ENCODE measurements at places on chromosomes 16 and 17. TPM values are rescaled to one million over a fixed set of nuclear protein-coding genes. Genes with fewer than 3 reads are reported as not detected.

The MPV17L gene
- total RNA-seq, result 10.7 TPM

The WNT9B gene
- 1.5 TPM for total RNA-seq

The RBBP6 gene
- 86.3 TPM for total RNA-seq

The ABCC12 gene
- not detected for total RNA-seq

The RHBDL3 gene
- total RNA-seq, result 0.37 TPM

The DPEP3 gene
- not detected for total RNA-seq

The CLEC18B gene
- total RNA-seq, result 0.65 TPM

The TBC1D3E gene
- total RNA-seq, result not detected

- DNase-seq, result no peak
Observed at GRCh38 chr17:63458478-63458877, 12.4 kb upstream of the CYB561 start.

DNA sequence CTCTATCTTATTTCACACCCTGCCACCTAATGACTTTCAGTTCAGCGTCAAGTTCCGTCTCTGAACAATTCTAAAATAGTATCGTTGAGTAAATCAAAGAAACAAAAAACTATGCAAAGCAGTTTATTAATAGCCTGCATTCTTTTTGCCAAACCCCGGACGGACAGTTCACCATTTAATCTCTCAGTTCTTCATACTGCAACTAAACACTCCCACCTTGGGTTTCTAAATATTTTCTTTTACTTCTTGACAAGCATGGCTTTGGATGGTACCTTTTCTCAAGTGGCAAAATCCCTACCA, 1.2 kb downstream of the MYH11 start:
- no peak for DNase-seq

- DNase-seq, result no peak
Observed at GRCh38 chr17:10172241-10172741, 26.1 kb downstream of the GAS7 start.

DNA sequence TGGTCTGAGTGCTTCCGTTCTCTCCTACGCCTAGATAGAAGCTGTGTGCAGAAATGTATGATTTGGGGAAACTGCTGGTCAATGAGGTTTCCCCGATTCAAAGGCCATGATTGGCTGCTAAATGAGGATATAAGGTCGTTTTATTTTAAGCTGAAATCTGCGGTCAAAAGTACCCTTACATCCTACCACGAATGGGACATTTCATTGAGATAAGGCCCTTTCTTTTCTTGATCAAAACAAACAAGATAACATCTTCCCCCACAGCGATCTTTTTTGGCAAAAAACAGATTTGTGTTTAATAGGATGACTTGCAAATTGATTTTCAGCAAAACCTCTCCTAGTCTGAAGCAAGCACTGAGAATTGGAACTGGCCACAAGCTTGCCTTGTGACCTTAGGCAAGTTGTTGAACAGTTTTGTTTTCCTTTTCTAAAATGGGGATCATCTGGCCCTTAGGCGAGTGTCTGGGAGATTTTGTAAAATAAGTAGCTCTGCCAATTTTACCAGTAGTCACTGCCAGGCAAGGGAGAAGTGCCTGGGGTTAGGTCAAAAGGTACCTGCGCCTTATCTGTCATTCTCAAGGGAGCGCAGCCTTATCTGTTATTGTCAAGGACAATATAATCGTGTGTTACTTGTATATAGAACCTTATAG, 635 bp downstream of the SCPEP1 start:
- DNase-seq, result no peak

- DNase-seq, result no peak
Observed at GRCh38 chr17:915538-916201, 63.9 kb downstream of the NXN start.

GRCh38 chr16:19808061-19808641, 76.5 kb downstream of the GPRC5B start:
- no peak for DNase-seq

- DNase-seq, result no peak
Observed at GRCh38 chr16:56625943-56626654, 518 bp downstream of the MT1E start.

DNA sequence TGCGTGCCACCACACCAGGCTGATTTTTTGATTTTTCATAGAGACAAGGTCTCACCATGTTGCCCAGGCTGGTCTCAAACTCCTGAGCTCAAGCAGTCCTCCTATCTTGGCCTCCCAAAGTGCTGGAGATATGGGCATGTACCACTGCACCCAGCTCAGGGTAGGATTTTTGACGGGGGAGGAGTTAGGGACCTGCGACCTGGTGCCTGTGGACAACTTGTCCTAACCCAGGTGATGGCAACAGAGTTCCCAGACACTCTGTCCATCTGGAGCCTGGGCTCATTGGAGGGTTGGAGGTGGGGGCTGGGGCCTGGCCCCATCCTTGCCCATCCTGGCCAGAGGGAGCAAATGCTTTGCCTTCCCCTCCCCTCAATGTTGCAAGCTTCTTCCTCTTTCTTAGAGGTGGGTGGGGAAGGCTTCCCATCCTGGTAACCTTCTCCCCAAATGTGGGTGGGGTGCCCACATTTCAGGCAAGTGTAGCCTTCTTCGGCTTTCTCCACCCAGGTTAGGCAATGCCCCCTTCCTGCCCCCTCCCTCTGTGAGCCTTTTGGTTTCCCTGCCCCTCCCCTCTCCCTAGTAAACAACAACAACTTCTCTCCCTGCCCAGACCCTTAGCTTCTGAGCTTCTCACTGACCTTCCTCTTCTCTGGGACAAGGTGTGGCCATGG, 24.9 kb downstream of the RARA start:
- DNase-seq, result no peak

GRCh38 chr17:74949455-74950115, 13.9 kb downstream of the OTOP3 start:
- no peak for DNase-seq

- no peak for DNase-seq
Observed at GRCh38 chr16:1537138-1537577, 3.7 kb downstream of the TMEM204 start.

GRCh38 chr16:9372934-9373890, 281.8 kb downstream of the HAPSTR1 start:
- no peak for DNase-seq

GRCh38 chr16:76386784-76387183, 109.6 kb downstream of the CNTNAP4 start:
- no peak for DNase-seq

DNA sequence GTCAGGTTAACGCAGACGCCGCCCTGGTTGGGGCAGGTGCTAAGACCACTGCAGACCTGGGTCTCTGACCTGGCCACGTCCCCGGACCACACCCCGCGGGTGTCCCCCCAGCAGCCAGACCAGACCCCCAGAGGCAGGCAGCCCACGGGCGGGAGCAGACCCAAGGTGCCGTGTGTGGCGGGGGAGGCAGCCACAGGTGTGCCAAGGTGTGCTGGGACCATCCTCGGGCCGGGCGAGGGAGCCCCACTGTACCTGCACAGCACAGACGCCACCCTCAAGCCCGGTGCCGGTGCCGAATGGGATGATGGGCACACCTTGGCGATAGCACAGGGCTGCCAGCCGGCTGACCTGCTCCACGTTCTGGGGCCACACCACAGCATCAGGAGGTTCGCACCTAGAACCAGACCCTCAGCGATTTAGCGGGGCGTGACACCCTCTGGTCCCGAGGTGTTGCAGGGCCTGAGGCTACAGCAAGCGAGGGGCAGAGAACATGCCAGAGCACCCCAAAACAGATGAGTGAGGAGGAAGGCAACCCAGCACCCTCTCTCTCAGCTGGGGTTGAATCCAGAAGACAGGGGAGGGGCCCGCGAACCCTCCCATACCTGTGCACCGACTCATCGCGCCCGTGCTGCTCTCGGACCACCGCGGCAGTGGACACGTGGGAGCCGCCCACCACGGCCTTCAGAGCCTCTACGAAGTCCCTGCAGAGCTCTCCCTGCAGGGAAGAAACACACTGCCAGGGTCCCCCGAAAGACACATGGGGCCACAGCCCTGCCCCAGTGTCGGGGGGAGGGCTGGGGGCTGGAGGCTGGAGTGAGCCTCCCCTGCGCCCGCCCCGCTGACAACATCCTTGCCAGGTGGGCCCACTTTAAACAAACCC, 1.4 kb downstream of the LDHD start:
- DNase-seq, result no peak

DNA sequence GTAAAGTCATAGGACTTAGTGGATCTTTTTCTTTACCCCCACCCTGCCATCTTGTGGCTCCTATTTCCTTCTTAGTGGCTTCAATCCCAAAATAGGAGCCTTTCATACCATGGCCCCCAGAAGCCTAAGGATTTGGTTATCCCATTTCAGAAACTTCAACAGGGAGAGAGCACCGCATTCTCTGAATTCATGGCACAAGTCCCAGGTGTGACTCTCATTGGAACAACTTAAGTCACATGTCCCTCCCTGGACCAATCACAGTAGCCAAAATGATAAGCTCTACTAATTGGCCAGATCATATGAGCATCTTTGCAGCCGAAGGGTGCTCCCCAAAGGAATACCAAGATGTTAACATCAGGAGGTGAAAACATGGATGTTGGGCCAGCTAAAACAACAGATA, 43.2 kb downstream of the AXIN2 start:
- no peak for DNase-seq

GRCh38 chr17:48549281-48549630, 4.3 kb upstream of the HOXB2 start:
- no peak for DNase-seq

DNA sequence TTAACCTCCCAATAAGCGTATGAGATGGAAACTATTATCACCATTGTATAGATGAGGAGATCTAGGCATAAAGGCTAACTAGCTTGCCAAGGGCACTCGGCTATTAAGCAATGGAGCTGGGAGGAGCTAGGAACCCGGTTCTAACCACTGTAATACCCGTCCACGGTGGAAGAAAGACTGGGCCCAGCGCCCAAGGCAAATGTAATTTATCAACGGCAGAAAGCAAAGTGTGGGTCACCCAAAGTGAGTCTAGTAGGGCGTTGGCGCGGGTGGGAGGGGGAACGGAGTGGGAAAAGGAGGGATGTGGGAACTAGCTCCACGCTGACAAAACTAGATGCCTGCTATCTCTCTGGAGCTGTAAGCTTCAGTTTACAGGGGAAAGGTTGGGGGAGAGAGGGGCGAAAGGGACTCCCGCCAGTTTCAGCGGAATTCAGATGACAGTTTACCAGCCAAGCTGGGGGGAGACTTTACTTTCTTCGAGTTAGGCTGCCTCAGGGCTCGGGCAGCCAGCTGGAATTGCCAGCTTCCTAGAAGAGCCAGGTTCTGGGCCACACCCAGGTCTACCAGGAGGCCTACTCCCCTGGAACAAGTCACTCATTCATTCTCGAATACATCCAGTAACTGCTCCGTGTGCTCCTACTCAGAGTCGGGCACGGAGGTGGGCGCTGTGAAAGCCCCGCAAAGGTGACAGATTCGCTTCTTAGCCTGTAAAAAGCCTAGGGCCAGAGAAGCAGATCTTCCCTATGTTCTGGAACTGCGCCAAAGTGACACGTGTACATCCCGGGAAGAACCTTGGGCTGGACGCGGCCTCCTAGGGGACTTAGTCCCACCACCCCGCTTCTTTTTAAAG, 837 bp downstream of the LRRC59 start:
- peak; percentile 36 for DNase-seq

- no peak for DNase-seq
Observed at GRCh38 chr17:33871720-33872540, 383.2 kb upstream of the CCL2 start.

DNA sequence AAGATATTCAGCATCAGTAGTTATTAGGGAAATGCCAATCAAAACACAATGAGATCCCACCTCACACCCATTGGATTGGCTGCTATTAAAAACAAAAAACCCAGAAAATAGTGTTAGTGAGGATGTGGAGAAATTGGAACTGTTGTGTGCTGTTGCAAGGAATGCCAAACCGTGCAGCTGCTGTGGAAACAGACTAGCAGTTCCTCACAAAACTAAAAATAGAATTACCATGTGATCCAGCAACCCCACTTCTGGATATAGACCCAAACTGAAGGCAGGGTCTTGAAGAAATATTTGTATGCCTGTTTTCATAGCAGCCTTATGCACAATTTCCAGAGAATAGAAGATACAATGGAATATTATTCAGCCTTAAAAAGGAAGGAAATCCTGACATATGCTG, 46.0 kb downstream of the FOXK2 start:
- no peak for DNase-seq

DNA sequence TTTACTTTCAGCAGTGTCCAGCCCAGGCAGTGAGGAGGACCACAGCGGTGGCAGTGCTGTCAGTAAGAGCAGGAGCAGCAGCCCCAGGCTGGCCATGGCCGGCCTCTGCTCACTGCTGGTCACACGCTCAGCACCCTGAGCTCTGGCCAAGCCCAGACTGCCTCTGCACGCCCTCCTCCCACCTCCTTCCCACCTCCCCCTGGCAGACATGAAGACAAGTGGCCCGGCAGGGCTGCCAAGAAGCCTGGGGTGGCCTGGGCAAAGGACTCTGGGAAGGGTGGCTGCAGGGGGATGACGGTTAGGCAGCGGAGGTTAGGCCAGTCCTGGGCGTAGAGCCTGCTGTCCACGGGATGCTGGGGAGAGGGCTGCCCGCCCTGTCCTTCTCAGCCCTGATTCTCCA, at the start of gene C16orf89:
Gene C16orf89, minus strand, starts transcription at position 144 of the 400 bp plus-strand sequence. Its CDS starts 48 bp downstream, at position 96.
- DNase-seq, result no peak

GRCh38 chr16:85746460-85747215, 4.3 kb downstream of the C16orf74 start:
- no peak for DNase-seq

DNA sequence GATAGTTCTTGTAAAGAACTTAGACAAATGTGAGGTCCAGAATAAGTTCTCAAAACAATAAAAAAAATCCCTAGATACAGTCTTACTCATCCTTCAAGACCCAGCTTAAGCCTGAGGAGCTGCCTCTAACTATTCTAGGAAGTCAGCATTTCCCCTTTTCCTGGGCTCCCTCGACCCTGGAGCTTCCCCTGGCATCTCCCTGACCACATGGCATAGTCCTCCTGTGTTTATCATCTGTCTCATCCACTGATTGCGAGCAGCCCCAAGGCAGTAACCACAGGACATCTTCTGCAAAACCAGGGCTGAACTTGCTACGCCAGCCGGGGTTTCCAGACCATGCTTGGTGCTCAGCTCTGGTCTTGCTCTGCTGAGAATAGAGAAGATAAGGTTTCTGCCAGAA, 36.7 kb upstream of the NLRP1 start:
- DNase-seq, result no peak

GRCh38 chr17:39239640-39240314, 14.0 kb upstream of the STAC2 start:
- DNase-seq, result no peak

- DNase-seq, result no peak
Observed at GRCh38 chr16:14238756-14239155, 167.6 kb downstream of the MRTFB start.

DNA sequence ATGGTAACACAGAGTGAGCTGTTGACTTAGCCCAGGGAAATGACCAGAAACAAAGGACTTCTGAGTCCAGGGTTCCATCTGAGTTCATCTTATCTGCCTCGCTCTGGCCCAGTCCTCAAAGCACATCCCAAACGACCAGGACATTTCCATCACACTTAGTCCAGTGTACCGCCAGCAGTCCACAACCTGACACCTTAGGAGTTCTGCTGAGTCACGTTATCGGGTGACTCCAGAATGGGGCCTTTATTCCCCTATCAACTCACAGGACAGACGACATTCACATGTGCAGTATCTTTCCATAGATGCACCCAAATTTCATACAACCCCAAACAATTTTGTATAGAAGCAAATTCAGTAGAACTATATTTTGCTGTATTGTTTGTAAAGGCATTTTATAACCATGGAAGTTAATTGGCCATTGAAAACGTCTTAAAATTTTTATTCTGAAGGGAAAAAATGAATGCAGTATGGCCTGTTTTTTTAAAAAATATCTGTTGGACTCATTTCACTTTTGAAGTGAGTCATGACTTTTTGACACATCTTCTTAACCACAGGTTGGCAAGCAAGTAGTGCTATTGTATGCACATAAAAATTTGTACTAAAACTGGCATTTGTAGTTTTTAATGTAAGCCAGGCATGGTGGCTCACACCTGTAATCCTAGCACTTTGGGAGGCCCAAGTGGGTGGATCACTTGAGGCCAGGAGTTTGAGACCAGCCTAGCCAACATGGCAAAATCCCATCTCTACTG, 46.3 kb downstream of the ZNF18 start:
- no peak for DNase-seq
